ENCODE measurements at places on chromosomes 16 and 17.

DNA sequence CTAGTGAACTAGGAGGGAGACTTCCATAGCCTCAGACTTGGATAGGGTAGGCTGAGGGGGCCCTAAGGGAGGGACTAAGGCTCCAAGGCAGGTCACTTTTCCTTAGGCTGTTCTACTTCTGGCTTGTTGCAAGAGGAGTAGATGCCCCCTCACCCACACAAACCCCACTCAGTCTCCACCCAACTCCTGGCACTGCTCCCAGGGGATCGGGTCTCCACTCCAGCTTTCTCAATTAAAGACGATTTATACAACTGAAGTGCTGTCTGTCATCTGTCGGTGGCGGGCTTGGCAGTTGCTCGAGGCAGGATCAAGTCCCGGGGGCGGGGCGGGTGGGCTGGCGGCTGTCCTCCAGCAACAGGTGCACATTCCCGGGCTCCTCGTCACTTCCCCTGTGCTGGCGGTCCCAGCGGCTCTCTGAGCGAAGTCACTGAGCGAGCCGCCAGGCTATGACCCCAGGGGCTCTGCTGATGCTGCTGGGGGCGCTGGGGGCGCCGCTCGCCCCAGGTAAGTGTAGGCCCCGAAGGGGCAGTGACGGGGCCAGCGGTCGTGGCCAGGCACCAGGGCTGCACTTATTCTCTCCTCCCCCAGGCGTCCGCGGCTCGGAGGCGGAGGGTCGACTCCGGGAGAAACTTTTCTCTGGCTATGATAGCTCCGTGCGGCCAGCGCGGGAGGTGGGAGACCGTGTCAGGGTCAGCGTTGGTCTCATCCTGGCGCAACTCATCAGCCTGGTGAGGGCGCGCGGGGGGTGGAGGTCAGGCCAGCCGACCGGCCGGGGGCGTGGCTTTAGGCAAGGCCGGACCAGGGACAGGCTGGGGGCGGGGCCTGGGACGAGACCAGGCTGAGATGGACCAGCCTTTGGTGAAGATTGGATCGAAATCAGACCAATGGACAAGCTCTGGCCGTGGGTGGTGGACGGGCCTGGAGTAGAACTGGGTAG lies at the start of gene CHRNB1:
CHRNB1 (plus strand) TSS at position 380 of the 937 bp plus-strand sequence; CDS start at position 447, 67 bp downstream.
- DNase-seq: no peak

GRCh38 chr17:13393841-13394710 lies 207.7 kb downstream of the HS3ST3A1 start:
- DNase-seq: no peak

GRCh38 chr17:44209786-44210341 lies 9.6 kb downstream of the UBTF start:
- no peak for DNase-seq

DNA sequence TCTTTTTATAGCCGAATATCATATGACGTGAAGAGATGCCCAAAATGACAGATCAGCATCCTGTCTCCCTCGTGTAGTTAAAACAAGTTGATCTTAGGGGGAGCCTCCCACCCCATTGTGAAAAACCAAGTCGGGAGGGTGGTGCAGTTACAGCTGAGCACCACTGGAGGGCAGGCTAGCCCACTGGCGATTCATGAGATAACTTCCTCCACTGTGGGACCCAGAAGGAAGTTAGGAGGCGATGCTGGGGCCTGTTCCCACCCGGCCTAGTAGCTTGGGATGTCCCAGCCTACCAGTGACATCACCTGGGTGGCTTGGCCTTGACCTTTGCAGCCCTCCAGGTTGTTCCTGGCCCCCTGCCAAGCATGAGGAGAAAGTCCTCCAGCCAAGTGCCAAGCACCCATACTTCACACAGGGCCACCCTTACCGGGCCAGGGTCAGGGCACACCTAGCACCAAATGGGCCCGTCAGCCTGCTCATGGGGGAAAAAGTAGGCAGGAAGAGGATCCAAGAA lies 8.1 kb upstream of the CPNE2 start:
- peak; percentile 56 for DNase-seq

DNA sequence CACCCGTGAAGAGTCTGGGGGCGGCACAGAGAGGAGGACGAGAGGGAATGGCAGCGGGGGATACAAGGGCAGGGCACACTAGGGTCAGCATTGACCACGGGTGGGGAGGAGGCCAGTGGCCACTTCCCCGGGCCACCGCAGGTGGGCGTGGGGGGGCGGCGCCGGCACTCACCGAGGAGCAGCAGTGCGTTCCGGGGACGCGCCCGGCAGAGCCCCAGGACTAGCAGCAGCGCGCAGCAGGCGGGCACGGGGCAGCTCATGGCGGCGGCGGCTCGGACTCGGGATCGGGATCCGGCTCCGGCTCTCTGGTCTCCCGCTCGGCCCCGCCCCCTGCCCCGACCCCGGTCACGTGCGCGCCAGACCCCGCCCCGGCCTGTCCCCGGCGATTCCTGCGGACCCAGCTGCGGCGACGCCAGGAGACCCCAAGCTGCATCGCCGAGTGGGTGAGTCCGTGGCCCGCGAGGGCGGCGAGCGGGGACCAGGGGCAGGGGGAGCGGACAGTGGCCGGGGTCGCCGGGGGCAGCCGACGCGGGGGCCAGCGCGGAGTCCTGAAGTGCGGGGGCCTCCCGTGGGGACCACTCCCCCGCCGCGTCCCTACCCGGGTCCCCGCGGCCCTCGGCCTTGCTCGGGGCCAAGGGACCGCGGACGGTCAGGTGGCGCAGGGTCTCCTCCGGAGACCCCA lies at the start of the genes SGSH and SLC26A11:
SGSH (minus strand) TSS at position 280 of the 682 bp plus-strand sequence; CDS start at position 260, 20 bp downstream.
SLC26A11 (plus strand) TSS at position 374 of the 682 bp plus-strand sequence. CDS start 1,134 bp downstream, outside the sequence.
- no peak for DNase-seq

- DNase-seq: no peak
Observed at GRCh38 chr17:57142925-57143324, 57.9 kb downstream of the AKAP1 start.

- DNase-seq: no peak
Observed at GRCh38 chr17:44828919-44829522, 1.1 kb downstream of the GJC1 start.

DNA sequence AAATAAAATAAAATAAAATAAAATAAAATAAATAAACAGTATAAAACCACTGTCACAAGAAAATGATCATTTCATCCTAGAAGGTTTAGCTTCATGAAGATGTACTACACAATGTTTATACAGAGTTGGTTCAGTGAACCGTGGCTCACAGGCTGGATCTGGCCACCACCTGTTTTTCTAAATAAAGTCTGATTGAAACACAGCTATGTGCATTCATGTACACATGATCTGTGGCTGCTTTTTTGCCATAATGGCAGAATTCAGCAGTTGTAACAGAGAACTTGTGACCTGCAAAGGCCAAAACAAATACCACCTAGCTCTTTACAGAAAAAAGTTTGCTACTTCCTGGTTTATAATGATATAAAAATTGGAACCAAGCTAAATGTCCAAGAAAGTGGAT lies 12.6 kb upstream of the RPRML start:
- no peak for DNase-seq

DNA sequence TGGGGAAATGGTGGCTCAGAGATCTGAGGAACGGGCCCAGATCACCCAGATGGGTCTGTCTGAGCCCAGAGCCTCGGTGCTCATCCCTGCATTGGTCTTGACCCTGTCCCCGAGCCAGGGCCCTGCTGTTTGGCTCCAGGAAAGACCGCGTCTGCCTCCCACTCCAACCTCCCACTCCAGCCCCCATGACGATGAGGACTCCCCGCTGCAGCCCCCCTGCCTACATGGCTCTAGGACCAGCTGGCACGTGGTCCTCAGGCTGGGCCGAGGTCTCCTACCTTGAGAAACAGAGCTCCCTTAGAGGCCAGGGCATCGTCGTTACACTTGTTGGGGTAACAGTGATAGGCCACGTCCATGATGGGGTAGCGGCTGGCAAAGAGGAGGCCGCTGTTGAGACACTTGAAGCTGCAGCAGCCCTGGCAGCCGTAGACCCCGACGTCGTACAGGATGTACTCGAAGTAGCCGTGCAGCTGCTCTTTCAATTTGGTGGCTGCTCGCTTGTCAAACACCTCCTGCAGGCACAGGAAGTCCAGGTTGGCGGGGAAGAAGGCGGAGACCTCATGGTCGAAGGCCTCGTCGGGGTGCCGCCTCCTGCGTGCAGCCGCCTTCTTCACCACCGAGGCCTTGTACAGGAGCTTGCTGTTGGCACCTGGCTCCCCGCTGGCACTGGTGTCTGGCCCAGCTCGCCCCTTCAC lies 59.9 kb downstream of the PRMT7 start:
- no peak for DNase-seq

DNA sequence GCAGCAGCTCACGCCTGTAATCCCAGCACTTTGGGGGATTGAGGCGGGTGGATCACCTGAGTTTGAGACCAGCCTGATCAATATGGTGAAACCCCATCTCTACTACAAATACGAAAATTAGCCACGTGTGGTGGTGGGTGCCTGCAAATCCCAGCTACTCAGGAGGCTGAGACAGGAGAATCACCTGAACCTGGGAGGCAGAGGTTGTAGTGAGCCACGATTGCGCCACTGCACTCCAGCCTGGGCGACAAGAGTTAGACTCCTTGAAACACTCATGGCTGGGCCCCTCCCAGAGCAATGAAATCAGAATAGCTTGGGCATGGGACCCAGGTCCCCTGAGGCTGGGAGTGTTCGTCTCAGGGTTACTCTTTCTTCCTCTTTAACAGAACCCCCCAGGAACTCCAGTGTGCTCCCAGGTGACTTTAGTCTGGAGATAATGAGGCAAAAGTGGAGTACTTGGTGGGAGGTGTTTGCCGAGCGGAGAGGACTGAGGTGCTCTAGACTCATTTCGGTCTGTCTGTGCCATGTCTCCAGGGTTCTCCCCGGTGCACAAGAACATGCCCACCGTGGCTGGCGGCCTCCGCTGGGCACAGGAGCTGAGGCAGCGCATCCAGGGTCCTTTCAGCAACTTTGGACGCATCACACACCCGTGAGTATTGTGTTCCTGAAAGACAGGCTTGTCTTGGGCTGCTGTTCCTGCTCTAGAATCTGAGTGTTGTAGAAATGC lies 41.6 kb downstream of the DNAH9 start:
- DNase-seq: no peak

GRCh38 chr17:17900615-17901520 lies 64.1 kb upstream of the SREBF1 start:
- DNase-seq: peak; percentile 99

Data from HFF-Myc (cell line).